Activated T-helper 2 cell treated with anti-CD3 and anti-CD28 coated beads, Interferon-gamma antibody, Interleukin-2, Interleukin-4, amounts not matched to agents 10 μg/mL and 5 μg/mL and 100 μg/mL, durations not matched to agents 14 hours and 24 hours and 36 hours (primary cell): ENCODE measurements at places on chromosomes 3 and 15. TPM values are rescaled to one million over a fixed set of nuclear protein-coding genes. Genes with fewer than 3 reads are reported as not detected.

Gene PPP1R14D
- not detected in 2 replicates for total RNA-seq

Gene PPARG
- total RNA-seq = 40.1 and 43.6 TPM in 2 replicates

Gene ADPRH
- total RNA-seq = 5.5 and 6.3 TPM in 2 replicates

Gene WDR49
- total RNA-seq = not detected in 2 replicates
